Lower leg skin (tissue), 4 donors: ENCODE measurements at places on chromosomes 5 and 9. TPM values are rescaled to one million over a fixed set of nuclear protein-coding genes. Genes with fewer than 3 reads are reported as not detected.

- no peak for DNase-seq
Measured at GRCh38 chr5:82439750-82440445, 161.7 kb upstream of the RPS23 start.

GTF3C4 gene
- 19.5 TPM for total RNA-seq

DNA sequence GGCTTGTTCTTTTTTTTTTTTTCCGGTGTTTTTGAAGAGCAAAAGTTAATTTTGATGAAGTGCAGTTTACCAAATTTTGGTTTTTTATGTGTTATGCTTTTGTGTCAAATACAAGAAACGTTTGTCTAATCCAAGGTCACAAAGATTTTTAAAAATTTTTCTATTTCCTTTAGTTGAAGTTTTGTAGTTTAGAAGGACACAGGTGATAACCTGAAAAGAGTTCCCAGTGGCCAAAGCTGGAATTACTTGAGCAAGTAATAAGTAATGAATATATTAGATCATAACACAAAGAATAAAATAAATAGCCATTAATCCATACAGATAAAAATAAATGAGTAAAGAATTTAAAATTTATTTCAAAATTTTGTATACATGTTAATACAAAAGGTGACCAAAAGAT lies 71.5 kb downstream of the FCHO2 start:
- no peak for DNase-seq

ACTBL2 gene
- total RNA-seq: not detected

DNA sequence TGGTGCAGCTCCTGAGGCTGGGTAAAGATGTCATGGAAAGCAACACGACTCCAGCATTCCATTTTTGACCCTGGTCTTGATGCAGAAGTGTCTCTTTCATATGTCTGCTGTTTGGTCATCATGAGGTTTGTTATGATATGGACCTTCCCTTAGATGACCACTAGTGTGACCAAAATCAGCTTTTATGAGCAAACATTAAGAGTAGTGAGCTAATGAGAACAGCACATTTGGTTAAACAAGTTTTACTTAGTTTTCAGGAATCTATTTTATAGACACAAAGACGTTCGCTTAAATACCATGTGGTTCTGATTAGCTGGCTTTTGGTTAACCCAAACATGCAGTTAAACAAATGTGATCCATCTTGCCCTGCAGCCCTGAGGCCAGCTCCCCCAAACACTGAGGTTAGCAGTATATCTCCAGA lies 56.7 kb upstream of the ACTBL2 start:
- DNase-seq: no peak

GRCh38 chr5:169706071-169706470 lies 69.0 kb downstream of the DOCK2 start:
- DNase-seq: no peak

DNA sequence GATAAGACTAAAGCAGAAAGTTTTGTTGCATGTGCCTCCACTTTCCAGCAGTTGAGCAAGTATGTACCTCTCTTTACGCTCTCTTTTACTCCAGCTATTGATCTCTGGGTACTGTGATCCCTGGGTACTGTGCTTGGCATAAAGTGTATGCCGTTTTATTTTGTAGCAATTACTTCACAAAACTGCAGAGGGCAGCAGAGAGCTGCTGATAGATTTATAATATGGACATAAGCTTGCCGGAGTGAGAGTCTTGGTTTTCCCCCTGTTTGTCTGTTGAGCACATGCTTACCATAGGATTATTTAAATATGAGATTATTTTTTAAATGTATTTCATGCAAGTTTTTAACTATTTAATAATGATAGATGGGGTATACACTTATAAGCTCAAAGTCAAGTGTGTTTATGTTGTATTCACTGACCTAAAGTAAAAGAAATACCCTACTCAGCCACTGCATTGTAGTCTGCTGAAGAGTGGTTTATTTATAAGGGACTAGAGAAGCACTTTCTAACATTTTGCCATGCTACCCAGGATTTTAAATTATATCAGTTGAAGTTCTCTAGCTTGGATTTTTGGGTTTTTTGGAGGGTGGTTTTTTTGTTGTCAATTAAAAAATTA lies 13.0 kb downstream of the TTC1 start:
- DNase-seq: no peak

- DNase-seq: no peak
Measured at GRCh38 chr5:146338774-146339714, at the start of gene POU4F3. Gene POU4F3, plus strand, starts transcription at chr5:146338839. Its CDS starts 274 bp downstream, at chr5:146339113.

- DNase-seq: no peak
Measured at GRCh38 chr9:70256123-70256551, 2.6 kb upstream of the SMC5 start.

DNA sequence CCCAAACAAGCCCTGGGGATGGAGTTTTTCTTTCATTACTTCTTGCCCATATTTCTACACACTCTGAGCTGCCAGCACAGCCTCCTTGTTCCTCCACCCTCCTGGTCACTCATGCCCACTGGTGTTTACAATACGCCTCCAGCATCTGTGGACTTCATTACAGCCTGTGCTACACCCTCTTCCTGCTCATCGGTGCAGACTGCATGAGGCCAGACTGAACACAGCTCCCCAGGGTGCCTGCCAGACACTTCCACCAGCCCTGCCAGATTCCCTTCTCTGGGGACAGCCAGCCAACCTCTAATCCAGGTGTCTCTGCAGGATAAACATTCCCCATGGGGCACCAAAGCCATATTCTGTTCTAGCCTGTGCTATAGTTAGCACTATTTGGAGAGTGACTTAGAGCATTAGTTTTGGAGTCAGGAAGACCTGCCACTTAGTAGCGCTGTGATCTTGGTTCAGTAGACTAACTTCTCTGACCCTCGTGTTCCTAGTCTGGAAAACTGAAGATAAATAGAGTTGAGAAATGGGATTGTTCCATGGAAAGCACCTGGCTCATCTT lies 163.8 kb upstream of the KLF4 start:
- DNase-seq: no peak

ZNF366 gene
- total RNA-seq: 0.51 TPM

GNA14 gene
- 0.13 TPM for total RNA-seq

GRCh38 chr5:66149950-66150349 lies 5.8 kb downstream of the SREK1 start:
- no peak for DNase-seq

DNA sequence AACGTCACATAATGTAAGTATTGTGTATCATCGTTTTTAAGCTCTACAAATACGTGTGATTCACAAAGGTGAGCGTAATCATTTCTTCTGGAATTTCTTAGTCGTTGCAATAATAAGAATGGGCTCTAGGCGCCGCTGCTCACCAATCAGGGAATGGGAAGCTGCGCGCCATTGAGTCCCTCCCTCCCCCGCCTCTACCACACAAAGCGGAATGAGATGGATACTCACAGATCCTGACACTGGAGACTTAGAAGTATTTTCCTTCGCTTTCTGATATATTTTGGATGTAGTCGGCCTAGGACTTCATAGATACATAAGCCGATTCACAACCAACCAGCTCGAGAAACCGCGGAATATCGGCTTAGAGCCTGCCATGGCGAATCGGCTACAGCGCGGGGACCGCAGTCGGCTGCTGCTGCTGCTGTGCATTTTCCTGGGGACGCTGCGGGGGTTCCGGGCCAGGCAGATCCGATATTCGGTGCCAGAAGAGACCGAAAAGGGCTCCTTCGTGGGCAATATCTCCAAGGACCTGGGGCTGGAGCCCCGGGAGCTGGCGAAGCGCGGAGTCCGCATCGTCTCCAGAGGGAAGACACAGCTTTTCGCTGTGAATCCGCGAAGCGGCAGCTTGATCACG lies at the start of gene PCDHGA11:
Gene PCDHGA11 (plus strand): TSS at position 197 of the 634 bp plus-strand sequence. CDS start 177 bp downstream, at position 374.
- DNase-seq: no peak

GRCh38 chr9:12748016-12748415 lies 26.8 kb upstream of the LURAP1L start:
- DNase-seq: no peak
